IPS DF 6.9 (cell line): ENCODE measurements at places on chromosomes 5 and 9.

- no peak for DNase-seq
Measured at GRCh38 chr5:82364497-82364896, 86.3 kb upstream of the RPS23 start.

DNA sequence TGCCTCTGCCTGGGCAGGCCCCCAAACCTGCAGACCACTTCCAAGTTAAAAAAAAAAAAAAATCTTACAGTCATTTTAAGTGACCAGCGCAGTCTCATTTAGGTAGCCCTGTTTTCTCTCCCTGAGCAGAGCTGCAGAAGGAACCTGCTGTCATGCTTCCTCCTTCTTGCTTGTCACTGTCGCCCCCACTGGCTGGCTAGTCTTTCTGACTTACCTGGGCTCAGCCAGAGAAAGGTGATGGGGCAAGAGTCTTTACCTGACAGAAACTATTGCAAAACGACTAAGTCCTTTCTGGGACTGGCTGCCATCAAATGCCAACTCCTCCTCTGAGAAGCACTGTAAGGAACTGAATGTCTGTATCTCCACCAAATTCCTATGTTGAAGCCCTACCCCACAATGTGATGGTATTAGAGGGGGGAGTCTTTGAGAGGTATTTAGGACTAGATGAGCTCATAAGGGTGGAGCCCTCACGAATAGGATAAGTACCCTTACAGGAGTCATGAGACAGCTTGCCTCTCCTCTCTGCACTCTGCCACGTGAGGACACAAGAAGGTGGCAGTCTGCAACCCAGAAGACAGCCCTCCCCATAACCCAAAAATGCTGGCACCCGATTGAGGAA, 58.4 kb upstream of the SHC3 start:
- DNase-seq: no peak

DNA sequence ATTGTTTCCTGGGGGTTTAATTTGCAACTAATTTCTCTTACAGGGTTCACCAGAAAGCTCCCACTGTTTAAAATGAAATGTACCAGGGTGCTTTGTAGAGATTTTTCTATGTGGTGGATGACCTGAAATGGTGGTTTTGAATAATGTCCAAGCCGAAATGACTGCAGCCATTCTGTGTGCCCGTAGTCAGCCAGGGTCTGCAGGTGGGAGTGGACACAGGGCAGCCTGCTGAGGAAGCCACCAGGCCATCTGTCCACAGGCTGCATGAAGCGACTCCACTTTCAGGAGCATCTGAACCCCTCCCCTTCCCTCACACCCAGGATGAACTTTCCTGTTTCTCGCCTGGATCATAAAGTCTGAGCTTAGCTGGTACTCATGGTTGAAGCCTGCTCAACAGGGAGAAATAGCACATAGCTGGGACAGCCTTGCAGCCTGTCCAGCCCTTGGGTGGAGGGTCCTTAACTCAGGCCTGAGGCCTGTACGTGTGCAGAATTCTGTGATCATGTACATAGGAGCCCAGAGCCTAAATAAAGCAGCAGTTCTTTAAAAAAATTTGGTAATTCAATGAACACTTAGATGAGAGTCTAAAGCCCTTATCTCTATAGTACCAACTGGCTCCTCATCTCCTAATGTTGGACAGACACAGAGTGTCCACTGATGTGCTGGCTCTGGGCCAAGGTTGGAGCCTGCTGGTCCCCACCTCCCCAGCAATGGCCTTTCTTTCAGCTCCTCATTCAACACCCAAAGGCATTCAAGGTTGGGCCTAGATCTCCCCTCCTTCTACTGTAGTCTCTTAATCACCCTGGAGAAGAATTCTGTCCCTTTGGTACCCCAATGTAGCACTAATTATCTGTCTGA, 72.8 kb downstream of the SHB start:
- no peak for DNase-seq

GRCh38 chr5:83251849-83252248, 174.5 kb downstream of the XRCC4 start:
- no peak for DNase-seq

DNA sequence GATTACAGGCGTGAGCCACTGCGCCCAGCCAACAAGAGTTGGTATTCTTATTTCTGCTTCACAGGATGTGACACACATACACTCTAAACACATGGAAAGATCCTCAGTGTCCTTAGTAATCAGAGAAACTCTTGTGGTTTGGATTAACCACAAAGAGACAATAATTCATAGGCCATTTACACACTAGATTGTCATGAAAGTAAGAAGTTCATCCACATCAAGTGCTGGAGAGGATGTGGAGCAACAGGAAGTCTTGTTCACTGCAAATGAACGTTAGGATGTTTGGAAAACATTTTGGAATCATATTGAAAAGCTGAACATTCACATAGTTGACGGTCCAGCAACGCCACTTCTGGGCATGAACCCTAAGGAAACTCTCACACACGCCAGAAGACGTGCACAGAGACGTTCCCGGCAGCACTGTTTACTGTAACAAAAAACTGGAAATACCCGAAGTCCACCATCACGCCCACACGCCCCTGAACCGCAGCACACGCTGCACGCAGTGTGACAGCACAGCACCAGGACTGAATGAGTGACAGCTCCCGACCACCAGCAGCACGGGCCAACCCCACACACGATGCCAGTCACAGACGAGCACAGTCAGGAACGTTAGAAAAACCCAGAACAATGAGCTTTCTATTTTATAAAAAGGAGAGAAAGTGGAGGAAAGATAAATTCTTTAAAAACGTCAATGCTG, 87.6 kb downstream of the COL23A1 start:
- DNase-seq: no peak

GRCh38 chr9:129962451-129962864, 80.5 kb downstream of the FNBP1 start:
- no peak for DNase-seq

GRCh38 chr9:34546834-34547827, 24.3 kb upstream of the ENHO start:
- peak; percentile 64 for DNase-seq

GRCh38 chr5:125140855-125141254, 394.4 kb upstream of the ZNF608 start:
- no peak for DNase-seq

DNA sequence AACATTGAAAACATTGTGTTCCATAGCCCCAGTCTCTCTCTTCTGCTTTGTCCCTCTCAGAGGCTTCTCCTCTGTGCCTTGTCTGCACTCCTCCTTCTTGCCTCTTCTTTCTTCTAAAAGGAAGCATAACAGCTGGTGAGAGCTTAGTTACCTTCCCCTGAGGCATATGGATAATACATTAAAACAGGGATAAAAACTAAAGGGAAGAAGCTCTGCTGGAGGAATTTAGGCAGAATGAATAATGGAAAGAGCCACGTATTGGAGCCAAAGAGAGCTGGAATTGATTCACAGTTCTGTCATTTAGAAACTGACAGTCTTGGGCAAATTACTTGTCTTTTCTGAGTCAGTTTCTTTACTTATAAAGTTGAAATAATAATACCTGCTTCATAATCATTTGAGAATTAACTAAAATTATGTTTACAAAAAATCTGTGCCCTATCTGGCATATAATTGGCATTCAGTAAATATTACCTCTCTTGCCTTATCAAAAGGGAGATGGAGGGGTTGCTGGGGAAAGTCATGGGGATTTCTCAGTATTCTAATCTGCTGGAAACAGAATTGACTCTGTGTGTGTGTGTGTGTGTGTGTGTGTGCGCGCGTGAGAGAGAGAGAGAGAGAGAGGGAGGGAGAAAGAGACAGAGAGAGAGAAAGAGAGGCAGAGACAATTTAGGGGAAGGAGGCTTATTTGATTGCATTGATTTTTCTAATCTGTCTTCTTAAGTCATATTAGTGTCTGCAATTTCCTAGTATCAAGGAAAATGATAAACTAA, 20.2 kb downstream of the ZNF474 start:
- DNase-seq: no peak

DNA sequence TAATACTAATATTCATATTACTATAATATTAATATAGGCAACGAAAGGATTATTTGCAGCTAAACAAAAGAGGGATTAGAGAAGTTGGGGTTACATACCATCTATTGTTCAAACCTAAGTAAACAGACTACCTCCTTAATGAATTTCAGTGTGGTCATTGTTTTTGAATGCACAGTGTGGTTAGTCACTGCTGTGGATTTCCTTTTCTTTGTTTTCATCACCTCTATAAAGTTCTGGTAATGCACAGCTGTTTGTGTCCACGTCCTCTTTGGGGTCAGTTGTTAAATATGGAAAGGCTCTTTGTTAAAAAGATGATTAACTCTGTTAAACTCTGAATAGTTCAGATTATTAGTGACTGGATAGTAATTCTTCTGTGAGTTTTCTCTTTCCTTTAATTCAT, 233.6 kb downstream of the MAST4 start:
- DNase-seq: no peak

DNA sequence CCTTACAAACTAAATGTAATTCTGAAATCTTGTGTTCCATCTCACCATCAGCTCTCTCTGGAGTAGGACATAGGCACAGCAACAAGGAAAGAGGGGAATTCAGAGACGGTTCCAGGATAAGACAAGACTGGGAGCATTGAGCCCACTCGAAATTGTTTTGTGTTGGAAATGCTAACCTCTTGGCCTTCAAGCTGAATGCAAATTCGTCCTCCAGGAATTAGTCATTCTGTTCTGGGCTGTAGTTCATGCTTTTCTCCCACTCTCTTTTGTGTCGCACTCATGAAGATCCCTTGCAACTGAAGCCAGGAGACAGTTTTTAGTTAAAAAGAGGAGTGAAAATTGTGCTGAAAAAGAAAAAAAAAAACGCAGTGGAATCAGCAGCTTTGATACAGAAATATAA, 121.7 kb upstream of the SEMA6A start:
- peak; percentile 25 for DNase-seq

GRCh38 chr5:153352685-153353219, 137.7 kb upstream of the GRIA1 start:
- no peak for DNase-seq

GRCh38 chr9:132984202-132985070, 5.9 kb downstream of the GFI1B start:
- DNase-seq: no peak
